Endothelial cell of umbilical vein (primary cell): ENCODE measurements at places on chromosomes 7 and 10. TPM values are rescaled to one million over a fixed set of nuclear protein-coding genes. Genes with fewer than 3 reads are reported as not detected.
A peak's percentile ranks its signal among the peaks of the same experiment; 100 is the strongest.

DNA sequence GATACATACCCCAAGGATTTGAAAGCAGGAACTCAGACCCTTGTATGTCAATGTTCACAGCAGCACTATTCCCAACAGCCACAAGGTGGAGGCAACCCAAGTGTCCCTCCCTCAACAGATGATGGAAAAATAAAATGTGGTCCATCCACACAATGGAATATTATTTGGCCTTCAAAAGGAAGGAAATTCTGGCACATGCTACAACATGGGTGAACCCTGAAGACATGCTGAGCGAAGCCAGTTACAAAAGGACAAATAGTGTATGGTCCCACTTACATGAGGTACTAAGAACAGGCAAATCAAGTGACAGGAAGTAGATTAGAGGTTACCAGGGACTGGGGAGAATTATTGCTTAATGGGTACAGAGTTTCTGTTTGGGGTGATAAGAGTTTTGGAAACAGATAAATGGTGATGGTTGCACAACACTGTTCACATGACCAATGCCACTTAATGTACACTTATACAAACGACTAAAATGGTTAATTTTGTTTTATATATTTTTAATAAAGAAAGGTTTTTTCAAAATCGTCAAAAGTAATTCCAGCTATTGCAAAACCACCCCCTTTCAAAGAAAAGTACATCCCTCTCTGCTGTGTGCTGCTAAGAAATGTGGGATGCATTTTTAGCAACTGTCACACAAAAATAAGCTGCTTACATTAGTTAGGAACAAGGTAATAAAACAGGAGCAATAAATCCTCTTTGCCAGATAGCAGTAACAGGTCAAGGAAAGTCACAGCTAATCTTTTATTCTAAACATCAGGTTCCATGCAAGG lies 85.7 kb downstream of the GRB10 start:
- peak; percentile 29 for DNase-seq

DNA sequence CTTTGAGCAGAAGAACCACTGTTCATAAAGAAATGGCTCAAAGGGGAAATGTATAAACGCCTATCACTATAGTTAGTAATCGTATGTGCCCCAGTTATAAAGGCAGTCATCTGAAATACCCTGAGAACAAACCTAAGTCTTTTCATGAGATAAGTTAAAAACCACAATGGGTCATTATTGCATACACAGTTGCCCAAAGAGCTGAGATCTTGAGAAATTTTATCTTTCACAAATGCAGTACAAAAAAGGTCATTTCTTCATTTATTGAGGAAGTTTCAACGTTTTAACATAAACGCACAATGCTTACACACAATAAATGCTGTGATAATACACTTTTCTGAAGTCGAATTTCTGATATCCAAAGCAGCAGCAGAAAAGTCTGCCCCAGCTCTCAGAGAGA lies 114.4 kb downstream of the MICU1 start:
- no peak for DNase-seq

GRCh38 chr7:132044247-132044646 lies 487.8 kb upstream of the PODXL start:
- DNase-seq: no peak

GRCh38 chr10:76257816-76258215 lies 826.4 kb downstream of the LRMDA start:
- DNase-seq: no peak

DNA sequence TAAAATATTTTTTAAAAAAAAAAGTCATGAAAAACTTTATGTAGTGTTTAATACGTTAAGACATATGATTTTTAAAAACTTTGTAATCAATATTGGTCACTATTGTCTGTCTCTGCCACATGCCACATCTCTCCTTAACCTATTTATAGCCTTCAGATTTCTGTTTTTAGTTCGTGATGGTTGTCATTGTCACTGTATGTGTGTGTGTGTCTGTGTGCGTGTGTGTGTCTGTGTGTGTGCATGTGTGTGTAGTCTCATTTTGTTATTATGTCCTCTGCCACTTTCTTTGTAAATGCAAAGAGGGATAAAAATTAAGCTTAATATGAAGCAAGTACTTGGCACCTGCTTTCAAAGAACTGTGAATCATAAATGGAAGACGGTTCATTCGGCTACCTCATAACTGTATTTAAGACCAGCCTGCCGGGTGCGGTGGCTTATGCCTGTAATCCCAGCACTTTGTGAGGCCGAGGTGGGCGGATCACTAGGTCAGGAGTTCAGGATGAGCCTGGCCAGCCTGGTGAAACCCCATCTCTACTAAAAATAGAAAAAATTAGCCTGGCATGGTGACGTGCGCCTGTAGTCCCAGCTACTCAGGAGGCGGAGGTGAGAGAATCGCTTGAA lies 354.0 kb downstream of the ARL4A start:
- DNase-seq: no peak

GRCh38 chr7:134287916-134288659 lies 28.6 kb downstream of the SLC35B4 start:
- DNase-seq: no peak

DNA sequence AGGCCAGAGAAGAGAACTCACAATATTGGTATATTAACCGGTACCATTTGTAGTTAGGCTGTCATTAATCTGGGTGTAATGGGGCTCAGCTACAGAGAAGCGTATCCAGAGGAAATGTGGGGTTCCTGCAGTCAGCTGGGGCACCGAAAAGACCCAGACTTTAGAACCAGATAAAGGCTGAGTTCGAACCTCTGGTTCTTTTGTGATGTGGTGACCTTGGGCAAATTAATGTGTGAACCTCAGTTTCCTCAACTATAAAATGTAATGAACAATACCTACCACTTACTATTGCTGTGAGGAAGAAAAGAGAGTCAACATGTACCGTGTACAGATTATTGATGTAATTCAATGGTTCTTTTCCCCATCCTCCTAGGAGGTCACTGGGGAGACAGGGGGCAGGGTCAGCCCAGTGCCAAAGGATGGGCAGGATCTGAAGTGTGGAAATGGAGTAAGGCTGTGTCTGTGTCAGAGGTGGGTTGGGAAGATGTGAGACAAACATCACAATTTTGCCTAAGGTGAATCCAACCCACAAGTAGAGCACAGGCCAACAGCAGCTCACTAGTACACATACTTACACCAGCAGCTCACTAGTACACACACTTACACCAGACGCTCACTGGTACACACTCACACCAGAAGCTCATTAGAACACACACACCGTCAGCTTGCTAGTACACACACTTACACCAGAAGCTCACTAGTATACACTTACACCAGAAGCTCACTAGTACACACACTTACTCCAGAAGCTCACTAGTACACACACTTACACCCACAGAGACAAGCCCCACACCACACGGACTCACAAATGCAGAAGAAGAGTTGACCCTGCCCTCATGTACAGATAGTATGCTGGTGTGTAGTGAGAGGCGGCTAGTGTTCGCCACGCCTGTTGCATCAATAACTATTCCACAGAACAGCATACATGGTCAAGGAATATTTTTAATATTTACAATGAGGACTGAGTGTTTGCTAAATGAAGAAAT lies 28.0 kb downstream of the PRSS2 start:
- DNase-seq: no peak

DNA sequence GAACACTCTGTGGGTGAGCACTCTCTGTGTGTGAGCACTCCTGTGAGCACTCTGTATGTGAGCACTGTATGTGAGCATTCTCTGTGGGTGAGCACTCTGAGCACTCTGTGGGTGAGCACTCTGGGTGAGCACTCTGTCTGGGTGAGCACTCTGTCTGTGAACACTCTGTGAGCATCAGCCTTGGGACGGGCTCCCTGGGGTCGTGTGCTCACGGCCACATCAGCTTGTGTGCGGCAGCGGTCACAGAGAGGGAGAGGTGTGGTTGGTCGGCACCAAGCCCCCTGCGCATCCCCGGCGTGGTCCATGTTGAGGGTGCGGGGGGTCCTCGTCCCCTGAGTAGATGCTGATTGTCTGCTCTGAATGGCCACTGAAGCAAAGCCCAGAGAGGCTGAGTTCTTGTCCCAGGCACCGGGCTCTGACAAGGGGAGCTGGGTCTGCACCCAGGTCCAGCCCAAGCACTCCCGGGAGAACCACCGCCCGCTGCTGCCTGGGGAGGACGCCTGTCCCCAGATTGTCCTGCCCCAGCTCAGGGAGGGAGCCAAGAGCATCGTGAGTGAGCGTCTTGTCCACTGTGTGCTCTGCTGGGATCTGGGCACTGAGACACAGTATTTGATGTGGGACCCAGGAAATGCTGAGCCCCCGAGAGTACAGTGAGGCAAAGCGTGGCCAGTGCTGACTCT lies 143.7 kb downstream of the DNAJB6 start:
- DNase-seq: no peak

- DNase-seq: no peak
These were observed 98.9 kb upstream of the IL6 start for GRCh38 chr7:22628112-22628511.

DNA sequence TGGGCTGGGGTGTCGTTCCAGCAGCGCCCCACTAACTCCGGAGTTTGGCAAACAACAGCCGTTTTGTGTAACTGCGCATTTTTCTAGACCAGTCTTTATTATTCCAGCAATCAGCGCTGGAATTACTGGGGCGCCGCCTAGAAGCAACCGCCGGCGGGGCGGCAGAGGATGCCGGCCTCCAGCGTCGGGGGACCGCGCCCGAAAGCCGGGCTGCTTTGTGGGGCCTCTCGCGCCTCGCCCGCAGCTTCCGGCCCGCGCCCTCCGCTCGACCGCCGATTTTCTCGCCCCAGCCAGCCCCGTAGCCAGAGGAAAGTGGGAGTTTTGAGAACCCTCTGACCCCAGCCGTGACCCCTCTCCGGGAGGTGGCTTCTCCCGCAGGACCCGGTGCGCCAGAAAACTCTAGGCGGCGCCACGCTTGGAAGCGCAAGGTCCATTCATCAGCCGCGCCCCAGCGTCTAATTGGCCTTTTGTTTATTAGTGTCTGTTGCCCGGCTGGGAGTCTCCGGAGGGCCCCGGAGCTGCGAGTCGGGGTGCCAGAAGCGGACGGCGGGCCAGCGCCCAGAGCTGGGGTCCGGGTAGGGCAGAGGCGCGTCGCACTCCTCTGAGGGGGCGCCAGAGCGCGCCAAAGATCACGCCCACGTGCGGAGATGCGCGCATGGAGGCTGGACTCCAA lies 10.7 kb downstream of the EMX2 start:
- DNase-seq: no peak

DNA sequence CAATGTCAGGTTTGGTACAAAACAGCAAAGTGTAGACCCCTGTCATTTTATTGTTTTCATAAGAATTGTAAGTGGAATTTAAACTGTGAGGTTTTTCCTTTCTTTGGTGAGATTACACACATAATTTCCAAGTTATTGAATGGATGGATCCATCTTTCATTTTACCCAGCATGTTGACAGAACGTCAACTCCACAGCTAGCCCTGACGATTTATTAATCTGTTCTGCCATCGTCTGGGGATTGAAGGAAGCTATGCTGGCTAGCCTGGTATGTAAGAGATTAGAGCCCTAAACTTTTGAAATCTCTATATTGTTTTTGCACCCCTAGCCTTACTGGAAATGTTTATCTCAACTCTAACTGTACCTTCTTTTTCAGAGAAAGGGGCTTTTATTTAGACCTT lies 8.6 kb downstream of the WNT16 start:
- no peak for DNase-seq

DNA sequence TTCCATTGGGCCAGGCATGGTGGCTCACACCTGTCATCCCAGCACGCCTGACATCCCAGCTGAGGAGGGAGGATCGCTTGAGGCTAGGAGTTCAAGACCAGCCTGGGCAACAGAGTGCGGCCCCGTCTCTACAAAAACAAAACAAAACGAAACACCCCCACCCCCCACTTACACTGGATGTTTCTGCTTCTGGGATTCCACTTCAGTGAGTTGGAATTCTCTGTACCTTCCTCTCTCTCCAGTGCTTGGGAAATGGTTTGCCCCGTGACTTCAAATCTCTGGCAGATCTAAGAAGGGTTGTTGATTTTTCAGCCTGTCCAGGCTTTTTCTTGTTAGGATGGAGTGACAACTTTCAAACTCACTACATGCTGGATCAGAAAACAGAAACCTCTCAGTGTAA lies 106.9 kb downstream of the ANLN start:
- no peak for DNase-seq

GRCh38 chr10:126518218-126519080 lies 130.2 kb upstream of the ADAM12 start:
- DNase-seq: no peak

- no peak for DNase-seq
These were observed 9.4 kb downstream of the NPC1L1 start for GRCh38 chr7:44531421-44532380.

- DNase-seq: no peak
These were observed 23.1 kb downstream of the PARD3 start for GRCh38 chr10:34791947-34792346.

DNA sequence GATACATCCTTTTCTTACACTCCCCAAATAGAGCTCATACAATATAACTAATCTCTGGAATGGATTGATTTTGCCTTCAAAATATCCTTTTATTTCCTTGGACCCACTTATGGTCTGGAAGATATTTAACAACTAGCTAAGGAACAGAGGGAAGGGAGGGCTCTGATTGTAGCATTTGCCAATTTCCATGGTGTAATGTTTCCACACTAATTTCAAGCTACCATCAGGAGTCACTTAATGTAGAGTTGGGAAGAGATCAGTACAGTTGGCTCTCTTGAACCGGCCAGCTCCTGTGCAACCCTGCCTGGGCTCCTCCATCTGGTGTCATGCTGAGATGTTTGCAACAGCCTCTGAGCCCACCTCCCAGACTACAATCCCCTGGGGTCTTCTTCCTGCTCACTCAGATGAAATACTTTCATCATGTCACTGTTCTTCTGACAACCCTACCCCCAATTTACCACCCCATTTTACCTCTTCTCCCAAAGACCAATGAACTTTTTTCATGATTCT lies 8.0 kb upstream of the IL6 start:
- DNase-seq: no peak

- DNase-seq: no peak
These were observed 1.6 kb upstream of the NRG3 start for GRCh38 chr10:81873231-81873931.

The AKR1C3 gene
- 20.9 and 27.4 TPM in 2 replicates for polyA plus RNA-seq

The POU6F2 gene
- not detected in 2 replicates for polyA plus RNA-seq

The ZWINT gene
- polyA plus RNA-seq: 35.4 and 42.8 TPM in 2 replicates

The TYW1B gene
- 0.57 and 0.69 TPM in 2 replicates for polyA plus RNA-seq

The POLR2J2 gene
- polyA plus RNA-seq: 1.3 and 1.7 TPM in 2 replicates

The SPDYE11 gene
- polyA plus RNA-seq: not detected in 2 replicates

The NET1 gene
- 12.3 and 14.4 TPM in 2 replicates for polyA plus RNA-seq

The CCDC172 gene
- polyA plus RNA-seq: not detected in 2 replicates

The MBL2 gene
- polyA plus RNA-seq: not detected in 2 replicates

The CCL24 gene
- not detected in 2 replicates for polyA plus RNA-seq

The A1CF gene
- not detected in 2 replicates for polyA plus RNA-seq

The ARL4A gene
- polyA plus RNA-seq: 28.0 and 43.2 TPM in 2 replicates

The TMEM130 gene
- not detected in 2 replicates for polyA plus RNA-seq

The PLEKHS1 gene
- not detected in 2 replicates for polyA plus RNA-seq
